Glutamatergic neuron (in vitro differentiated cells): ENCODE measurements at places on chromosomes 6 and 20.
A peak's percentile ranks its signal among the peaks of the same experiment; 100 is the strongest.

- no peak for DNase-seq
Observed at GRCh38 chr20:47235111-47235510, 121.4 kb downstream of the ZMYND8 start.

DNA sequence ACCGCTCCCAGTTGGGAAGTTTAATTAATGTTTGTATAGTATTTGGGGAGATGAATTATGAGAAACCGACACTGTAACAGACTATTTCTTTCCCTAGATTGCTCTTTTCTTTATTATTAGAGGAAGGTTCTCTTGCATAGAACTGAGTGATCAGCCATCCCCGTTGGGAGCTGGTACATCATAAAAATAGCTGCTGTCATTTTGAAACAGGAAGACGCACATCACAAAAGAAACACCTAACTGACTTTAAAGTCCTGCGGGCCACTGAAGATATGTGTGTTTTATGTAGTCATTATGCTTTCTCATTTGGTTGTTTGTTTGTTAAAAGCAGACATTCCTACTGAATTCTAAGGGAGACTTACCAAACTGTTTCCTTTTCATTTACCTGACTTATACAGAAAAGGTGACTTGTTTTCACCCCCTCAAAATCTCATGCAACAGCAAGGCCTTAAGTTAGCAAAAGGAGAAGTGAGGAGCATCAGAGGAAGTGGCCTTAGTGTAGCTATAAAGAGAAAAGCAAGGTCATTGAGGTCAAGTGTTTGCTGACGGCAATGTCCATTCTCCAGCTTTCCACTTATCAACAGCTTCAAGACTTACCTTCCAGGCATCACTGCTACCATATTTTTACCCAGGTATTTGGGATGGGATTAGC is 91.0 kb downstream of the PKHD1 start:
- DNase-seq: no peak

DNA sequence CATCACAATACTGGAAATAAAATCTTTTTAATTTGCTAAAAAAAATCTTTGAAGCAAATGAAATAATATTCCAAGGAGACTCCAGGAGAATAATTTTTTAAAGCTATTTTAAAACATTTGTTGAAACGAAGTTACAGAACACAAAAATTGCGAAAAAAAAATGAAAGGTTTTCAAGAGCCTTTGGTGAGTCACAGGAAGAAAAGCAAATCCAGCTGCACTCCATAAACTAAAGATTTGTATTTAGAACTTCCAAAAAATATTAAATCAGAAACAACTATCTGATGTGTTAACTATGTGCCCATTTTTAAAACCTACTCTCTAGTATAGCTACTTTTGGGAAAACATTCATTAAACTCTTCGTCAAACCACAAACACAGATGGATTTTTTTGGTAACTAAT is 23.6 kb downstream of the PDSS2 start:
- no peak for DNase-seq

DNA sequence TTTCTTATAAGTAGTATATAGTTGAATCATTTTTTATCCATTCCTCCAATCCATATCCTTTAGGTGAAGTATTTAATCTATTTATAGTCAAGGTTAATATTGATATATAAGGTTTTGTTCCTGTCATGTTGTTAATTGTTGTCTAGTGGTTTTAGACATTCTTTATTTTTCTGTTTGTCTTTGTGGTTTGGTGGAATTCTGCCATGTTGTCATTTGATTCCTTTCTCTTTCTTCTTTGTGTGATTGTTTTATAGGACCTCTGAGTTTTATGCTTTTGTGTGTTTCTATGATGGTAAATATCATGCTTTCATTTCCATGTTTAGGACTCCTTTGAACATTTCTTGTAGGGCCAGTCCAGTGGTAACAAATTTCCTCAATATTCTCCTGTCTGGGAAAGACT is 450.3 kb upstream of the BTBD3 start:
- no peak for DNase-seq

- DNase-seq: peak; percentile 83
Observed at GRCh38 chr20:35616465-35617396, 1.1 kb downstream of the SPAG4 start.

GRCh38 chr6:38262609-38263008 is 377.1 kb downstream of the BTBD9 start:
- DNase-seq: no peak

DNA sequence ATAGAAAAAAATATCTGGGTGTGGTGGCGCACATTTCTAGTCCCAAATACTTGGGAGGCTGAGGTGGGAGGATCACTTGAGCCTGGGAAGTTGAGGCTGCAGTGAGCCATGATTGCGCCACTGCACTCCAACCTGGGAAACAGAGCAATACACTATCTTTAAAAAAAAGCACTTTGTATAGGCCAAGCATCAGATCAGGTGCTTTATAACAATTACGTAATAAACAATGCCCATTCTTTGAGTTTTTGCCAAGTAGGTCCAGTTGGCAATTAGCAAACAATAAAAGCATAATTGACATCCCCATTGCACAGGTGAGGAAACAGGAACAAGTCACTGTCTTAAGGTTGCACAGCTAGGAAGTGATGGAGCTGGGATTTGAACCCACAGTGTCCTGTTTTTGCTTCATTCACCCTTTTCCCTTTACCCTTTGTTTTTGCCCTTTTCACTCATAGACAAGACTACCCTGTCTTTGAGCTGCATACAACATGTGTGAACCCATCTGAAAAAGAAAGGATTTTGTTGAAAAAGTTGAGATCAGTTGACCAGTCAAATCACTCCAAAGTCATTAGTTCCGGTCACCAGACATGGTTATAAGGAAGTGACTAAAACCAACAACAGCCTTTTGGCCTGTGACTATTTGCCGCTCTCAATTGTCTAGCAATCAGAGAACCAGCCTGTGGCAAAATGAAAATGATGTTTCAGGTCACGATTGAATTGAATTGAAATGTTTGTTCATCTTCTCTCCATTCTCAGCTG is 303.6 kb downstream of the TFAP2C start:
- DNase-seq: no peak

- no peak for DNase-seq
Observed at GRCh38 chr6:1701668-1702353, 92.1 kb downstream of the FOXC1 start.

DNA sequence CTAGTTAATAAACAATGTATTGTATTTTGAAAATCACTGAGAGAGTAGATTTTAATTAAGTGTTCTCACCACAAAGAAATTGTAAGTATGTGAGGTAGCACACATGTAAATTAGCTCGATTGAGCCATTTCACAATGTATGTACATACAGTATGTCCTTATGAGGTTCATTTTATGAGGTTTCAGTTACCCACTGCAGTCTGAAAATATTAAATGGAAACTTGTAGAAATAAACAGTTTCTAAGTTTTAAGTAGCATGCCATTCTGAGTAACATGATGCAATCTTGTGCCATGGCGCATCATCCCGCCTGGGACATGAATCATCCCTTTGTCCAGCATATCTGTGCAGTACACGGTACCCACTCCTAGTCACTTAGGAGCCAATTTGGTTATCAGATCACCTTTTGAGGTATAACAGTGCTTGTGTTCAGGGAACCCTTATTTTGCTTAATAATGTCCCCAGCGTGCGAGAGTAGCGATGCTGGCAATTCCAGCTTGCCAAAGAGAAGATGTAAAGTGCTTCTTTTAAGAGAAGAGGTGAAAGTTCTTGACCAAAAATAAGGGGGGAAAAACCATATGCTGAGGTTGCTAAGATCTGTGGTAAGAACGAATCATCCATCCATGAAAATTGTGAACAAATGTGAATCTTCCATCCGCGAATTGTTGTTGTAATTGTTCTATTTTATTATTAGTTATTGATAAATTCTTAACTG is 64.7 kb downstream of the KCNS1 start:
- no peak for DNase-seq

DNA sequence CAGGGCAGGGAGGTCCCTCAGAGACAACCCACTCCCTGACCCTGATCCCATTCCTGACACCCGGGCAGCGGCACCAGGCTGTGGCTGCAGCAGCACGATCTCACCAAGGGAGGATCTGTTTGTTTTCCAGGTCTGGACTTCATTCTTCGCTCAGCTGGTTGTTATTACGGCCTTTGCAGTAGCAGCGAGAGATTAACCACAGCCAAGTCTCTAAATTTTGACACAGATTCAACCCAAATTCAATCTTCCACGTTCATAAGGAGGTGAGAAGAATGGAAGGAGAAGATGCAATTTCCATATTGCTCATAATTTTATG is 91.1 kb upstream of the THBS2 start:
- DNase-seq: no peak

DNA sequence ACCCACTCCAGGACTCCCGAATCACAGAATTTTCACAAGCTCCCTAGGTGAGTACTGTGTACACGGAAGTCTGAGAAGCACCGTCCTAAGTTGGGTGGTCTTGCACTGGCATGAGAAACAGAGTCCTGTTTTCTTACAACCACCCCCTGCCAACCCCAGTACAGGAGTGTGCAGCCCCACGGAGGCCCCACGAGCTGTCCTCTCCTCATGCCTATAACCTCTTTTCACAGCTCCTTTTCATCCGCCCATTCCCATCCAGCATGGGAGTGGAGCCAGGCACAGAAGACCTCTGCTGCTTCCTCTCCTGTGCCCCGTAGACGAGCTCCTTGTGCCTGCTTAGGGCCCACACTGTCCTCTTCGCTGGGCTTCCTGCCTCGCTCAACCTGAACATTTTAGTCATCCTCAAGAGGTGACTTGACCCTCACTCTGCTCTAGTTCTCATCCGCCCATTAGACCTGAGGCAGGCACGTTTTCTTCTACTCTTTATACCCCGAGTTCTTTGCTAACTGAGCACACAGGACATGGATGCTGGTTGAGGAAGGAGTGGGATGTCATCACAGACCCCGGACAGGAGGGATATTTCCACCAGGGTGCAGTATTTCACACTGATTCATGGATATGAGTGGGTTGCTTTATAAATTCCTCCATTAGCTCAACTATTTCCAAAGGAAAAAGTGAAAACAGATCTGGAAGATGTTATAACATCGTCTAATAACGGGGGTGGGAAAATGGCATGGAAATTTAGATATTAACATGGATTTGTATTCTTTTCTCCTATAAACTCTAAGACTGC is 160.5 kb downstream of the TTLL2 start:
- DNase-seq: no peak

- DNase-seq: peak; percentile 71
Observed at GRCh38 chr6:34986845-34987246, 97.8 kb downstream of the ANKS1A start.

GRCh38 chr20:43955750-43956191 is 41.1 kb downstream of the TOX2 start:
- DNase-seq: no peak

GRCh38 chr20:63072991-63073737 is 66.4 kb upstream of the BHLHE23 start:
- DNase-seq: peak; percentile 23

- no peak for DNase-seq
Observed at GRCh38 chr6:144583614-144583954, 298.4 kb downstream of the UTRN start.

- no peak for DNase-seq
Observed at GRCh38 chr6:125094563-125094962, 59.0 kb upstream of the TPD52L1 start.

- DNase-seq: no peak
Observed at GRCh38 chr6:20235041-20235440, 22.8 kb upstream of the MBOAT1 start.
